ENCODE measurements at places on chromosomes 16 and 17.

DNA sequence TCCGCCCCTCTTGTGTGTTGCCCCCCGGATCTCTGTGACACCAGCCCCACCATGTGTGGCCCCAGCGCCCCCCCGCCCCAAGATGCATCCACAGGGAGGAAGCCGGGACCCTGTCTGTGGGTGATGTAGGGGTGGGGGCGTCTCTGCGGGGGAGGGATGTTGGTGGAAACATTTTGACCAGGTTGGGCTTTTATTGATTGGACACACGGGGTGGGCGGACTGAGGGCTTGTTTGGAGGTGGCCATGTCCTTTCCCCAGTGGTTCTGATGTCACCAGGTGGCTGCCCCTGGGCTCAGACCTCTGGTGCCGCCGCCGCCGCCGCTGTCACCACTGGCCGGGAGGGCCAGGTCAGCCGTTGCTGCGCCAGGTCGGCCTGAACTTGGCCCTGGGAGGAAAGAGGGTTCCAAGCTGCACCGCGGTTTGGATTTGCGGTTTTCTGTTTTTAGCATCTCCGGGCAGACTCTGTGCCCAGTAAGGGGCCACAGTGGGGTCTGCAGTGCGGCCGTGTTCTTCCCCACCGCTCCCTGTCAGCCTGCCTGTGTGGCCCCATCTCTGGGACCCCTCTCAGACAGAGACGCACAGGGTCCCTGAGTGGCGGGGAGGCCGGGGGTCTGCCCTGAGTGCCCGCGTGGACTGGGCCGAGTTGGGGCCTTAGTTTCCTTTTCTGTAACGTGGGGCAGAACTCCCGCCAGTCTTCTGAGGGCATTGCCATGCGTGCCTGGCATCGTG is 19.8 kb downstream of the GSE1 start:
- DNase-seq, result no peak

GRCh38 chr16:84058664-84059063 is 16.1 kb upstream of the SLC38A8 start:
- no peak for DNase-seq

DNA sequence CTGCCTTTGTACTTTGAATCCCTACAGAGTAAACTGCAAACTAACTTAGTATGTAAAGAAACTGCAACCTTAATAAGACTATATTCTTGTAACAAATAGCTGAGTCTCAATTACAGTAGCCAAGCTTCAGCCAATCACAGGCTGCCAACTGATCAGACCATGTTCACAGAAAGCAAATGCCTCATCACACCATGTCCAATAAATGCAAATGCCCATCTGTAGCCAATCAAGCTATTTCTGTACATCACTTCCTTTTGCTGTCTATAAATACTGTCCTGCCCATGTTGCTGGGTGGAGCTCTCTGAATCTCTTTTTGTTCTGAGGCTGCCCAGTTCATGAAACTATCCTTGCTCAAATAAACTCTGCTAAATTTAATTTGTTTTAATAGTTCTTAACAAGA is 531.7 kb upstream of the TOM1L1 start:
- DNase-seq, result no peak

- DNase-seq, result peak; percentile 70
Measured at GRCh38 chr17:35747540-35748017, 5.5 kb downstream of the GAS2L2 start.

DNA sequence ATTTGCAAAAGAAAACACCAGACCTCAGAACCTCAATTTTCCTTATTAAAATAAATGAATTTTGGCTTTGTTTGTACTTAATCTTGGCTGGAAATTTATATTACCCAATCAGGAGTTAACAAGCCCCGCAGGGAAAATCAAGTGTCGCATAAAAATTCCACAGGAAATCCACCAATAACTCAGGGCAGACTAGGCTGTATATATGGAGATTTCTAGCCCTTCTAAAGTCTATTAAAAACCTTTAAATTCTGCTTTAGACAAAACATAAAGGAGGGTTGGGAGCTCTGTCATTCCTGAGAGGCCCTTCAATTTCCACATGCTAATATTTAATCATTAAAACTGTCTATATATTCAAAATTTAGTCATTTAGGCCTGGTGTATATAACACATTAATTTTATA is 434.7 kb downstream of the CDH11 start:
- no peak for DNase-seq

DNA sequence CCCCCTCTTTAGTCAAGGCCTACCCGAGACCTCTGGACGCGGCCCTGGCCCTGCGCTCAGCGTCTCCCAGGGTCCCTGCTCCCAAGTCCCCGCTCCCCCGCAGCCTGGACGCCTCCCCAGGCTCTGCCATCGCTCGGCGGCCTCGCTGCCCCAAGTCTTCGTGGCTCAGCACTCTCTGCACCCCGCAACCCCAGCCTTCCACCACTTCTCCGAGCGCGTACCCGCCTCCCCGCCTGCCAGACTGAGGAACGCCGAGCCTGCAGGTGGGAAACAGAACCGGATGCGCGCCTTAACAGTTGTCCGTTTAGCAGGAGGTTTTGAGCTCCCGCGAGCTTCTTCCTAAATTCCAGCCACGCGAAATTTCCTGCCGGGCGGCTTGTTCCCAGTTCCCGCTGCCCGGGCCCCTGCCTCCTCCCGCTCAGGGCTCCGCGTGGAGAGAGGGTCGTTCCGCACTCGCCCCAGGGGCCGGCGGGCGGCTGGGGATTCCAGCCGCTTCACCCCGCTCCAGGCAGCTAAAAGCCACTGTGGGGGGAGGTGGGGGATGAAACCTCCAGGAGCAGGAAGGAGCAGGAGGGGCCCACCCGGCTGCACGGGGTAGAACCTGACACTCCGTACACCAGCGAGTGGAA is 87.7 kb downstream of the KCNJ12 start:
- no peak for DNase-seq

DNA sequence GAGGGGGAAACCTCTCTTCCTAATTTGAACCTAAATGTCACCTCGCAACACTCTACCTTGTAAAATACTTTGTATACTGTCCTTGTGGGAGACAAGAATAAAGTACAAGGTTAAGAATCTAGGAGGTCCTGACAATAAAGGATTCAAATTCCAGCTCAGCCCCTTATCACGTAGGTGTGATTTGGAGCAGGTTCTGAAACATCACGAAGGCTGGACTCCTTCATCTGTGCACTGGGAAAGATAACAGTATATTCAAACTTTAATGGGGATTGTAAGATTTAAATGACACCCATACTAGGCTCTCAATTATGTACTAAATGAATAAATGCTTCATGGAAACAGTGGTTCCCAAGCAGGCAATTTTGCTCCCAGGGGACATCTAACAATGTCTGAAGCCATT is 2.1 kb downstream of the TXNDC11 start:
- no peak for DNase-seq

DNA sequence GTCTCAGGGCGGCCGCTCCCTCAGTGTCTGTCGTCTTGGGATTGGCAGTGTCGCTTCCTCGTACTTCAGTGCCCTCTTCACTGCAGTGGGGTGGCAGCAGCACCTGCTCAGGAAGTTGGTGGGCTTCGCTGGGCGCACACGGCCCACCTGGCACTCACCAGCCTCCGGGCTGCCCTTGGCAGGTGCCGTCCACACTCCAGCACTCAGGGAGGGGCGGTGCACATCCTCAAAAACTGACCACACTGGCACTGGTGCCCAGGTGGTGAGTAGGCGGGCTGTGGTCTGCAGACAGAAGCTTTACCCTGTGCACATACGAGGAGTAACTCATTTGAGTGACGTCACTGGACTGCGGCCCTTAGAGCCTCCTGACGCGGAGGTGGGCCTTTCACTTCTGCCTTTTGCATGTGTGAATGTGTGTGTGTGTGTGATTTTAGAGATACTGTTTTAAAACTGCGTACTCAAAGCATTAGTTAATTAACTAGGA is 94.6 kb downstream of the BANP start:
- DNase-seq, result no peak

- DNase-seq, result no peak
Measured at GRCh38 chr17:19958023-19958422, 19.6 kb downstream of the AKAP10 start.

DNA sequence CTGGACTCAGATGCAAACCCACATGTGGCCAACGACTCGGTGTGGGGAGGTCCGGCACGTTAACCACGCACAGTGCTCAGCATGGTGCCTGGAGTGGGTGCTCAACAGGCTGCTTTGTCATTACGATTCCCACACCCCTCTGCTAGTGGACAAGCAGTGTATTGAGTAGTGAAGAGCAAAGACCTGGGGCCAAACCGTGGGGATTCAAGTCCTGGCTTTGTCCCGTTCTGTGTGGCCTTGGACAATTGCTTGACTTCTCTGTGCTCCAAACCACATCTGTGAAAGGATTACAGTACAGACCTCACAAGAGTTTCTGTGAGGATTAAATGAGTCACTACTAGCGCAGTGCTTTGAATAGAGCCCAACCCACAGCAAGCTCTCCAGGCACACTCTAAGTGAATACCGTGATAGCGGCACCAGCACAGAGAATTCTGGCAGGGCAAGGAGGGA is 33.8 kb downstream of the TRPV2 start:
- DNase-seq, result no peak

GRCh38 chr17:2253362-2253761 is 50.2 kb downstream of the SMG6 start:
- no peak for DNase-seq

DNA sequence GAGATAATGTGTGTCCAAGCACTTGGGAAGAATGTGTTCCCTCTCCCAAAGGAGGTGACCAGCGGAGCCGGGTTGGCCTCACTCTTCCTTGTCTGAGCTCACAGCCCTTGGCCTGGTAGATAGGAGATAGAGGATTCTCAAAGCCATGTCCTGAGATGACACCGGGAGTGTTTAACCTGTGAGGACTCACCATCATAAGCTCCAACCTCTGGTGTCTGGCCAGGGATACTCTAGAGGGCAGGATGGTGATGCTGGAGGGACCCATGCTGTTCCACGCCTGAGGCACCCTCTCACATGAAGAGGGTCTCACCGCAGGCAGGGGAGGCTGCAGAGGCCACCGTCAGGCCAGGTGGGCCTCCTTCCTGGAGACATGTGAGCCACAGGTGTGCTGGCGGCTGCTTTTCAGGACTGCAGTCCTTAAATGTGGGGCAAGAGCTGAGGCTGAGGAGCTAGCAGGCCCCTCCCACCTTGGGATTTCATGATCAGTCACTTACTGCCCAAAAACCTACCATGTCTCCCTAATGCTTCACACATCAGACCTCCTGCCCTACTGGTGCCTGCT is 6.6 kb upstream of the ZNF629 start:
- no peak for DNase-seq

DNA sequence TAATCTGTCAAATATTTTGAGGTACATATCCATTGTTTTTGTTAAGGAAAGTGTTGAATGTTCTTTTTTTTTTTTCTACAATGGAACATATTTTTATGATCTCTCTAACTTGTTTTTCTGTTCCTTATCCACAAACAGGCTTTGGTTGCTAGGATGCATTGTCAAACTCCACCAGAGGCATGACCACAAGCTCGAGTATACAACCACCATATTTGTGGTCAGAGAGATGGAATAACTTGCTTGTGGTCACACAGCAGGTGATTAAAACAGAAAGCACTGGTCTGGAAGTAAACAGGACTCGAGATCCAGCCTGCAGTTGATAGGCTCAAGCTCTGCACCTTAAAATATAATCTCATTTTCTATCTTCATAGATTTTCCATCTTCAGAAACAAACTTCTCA is 105.8 kb upstream of the ADAMTS18 start:
- no peak for DNase-seq

DNA sequence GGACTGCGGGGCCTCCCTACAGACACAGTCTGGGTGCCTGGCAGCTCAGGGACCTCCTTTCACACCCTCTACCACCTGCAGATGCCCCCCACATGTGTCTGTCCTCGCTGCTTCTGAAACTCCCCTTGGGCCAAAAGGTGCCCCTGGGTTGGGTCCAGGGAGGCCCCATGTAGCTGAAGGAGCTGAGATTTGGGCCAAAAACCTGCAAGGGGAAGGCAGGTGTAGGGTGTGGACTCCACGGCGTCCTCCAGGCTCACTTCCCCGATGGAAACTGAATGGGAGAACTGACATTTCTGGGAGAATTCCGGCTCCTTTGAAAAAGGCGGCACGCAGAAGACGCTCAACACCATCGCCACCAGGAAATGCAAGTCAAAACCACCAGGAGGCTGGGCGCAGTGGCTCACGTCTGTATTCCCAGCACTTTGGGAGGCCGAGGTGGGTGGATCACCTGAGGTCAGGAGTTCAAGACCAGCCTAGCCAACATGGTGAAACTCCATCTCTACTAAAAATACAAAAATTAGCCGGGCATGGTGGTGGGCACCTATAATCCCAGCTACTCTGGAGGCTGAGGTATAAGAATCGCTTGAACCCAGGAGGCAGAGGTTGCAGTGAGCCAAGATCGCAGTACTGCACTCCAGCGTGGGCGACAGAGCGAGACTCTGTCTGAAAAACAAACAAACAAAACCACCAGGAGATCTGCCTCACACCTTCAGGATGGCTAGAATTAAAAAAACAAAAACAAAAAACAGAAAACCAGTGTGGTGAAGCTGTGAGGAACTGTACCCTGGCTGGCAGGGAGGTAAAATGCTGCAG is 13.2 kb upstream of the BAIAP2 start:
- DNase-seq, result no peak

GRCh38 chr17:62565817-62566216 is 61.7 kb upstream of the MRC2 start:
- no peak for DNase-seq

DNA sequence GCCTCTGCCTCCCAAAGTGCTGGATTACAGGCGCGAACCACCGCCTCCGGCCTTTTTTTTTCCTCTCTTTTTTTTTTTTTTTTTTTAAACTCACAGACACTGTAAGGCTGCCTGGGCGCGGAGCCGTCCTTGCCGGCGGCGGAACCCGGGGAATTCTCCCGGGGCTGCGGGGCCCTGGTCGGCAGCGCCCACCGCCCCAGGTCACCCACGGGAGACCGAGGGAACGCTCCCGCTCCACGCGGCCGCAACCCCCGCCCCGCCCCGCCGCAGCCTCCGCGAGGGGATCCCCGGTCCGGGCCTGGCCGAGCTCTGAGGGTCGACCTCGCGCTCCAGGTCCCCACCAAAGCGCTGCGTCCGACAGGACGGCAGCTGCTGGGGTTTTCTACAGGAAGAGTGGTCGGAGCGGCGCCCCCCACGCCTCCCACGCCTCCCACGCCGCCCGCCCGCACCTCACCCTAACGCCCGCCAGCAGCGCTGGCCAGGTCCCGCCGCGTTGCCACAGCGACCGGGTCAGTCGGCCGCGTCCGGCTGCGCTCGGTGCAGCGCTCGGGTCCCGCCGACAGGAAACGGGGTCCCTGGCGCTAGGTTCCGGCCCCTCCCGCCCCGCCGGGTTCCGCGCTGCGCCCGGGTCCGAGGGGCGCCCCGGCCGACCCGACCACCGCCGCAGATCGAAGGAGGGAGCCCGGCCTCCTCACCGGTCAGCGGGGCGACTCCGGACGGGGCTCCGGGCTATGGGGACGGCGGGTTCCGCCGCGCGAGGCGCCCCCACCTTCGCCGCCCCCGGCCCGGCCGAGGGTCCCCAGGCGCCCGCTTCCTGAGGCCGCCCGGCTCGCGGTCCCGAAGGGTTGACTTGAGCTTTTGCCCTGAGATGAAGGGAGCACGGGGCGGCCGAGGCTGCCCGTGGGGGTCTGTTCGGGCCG is at the start of gene CCDC57:
Gene CCDC57, minus strand, starts transcription at position 512 of the 920 bp plus-strand sequence. CDS start 10,898 bp downstream, outside the sequence.
- no peak for DNase-seq
